ENCODE measurements at places on chromosomes 2 and 18.

- DNase-seq = no peak
Observed at GRCh38 chr2:118425191-118425590, 336.9 kb downstream of the INSIG2 start.

- no peak for DNase-seq
Observed at GRCh38 chr2:96233436-96233835, 24.8 kb upstream of the STARD7 start.

- DNase-seq = no peak
Observed at GRCh38 chr18:46650681-46651080, 6.3 kb downstream of the LOXHD1 start.

GRCh38 chr2:105390454-105390853 is 8.4 kb downstream of the FHL2 start:
- no peak for DNase-seq

GRCh38 chr2:54522624-54523281 is 66.6 kb downstream of the SPTBN1 start:
- DNase-seq = peak; percentile 65

- no peak for DNase-seq
Observed at GRCh38 chr2:144268036-144268678, 251.8 kb downstream of the ZEB2 start.

DNA sequence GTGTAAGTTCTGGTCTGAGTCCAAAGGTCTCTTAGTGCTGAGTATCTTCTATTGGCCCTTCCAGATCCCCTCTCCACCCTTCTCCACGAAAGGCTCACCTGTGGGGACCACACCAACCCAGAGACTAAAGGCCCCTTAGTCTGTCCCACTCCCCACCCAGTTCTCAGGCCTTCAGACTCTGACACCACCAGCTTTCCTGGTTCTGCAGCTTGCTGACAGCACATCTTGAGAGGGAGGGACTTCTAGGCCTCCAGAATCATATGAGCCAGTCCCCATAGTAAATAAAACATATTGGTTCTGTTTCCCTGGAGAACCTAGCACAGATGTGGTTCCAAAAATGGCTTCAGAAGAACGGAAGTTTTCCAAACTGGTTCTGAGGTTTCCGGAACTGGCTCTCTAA is 38.5 kb upstream of the KLF11 start:
- DNase-seq = no peak

DNA sequence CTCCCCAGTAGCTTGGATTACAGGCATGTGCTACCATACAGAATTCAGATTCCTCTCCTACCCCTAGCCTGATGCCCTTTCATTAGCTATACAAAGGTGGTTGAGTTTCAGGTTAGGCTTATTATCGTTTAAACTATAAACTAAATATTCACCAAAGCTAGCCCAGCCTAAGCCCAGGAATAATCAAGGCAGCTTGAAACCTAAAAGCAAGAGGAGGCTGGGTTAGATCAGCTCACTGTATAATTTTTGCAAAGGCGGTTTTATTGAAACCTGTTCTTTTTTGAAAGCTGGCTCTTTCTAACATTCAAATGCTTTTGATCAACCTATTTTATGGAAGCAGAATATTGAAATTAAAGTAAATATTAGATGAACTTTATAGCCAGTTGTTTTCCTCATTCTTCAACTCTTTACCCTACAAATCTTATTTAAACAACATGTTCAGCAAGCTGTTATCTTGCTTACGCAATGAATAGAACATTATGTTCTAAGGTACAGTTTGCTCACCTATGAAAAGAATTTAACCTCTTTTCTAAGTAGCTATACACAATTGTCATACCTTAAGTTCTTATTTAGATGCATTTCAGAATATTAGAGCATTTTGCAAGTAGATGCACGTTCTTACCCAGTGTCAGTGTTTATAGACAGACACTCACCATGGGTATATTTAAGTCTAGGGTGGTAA is 241.6 kb downstream of the NEDD4L start:
- DNase-seq = no peak

- peak; percentile 4 for DNase-seq
Observed at GRCh38 chr2:7083580-7084509, 166.6 kb downstream of the RNF144A start.

GRCh38 chr18:21291106-21291505 is 49.1 kb downstream of the GREB1L start:
- DNase-seq = no peak

- no peak for DNase-seq
Observed at GRCh38 chr2:162184359-162184758, 32.3 kb upstream of the GCG start.

- DNase-seq = no peak
Observed at GRCh38 chr2:96140941-96141623, 2.8 kb upstream of the ASTL start.

Measured in NCI-H748 treated with DMSO at 0.1 percent for 48 hours (cell line).